Activated CD4-positive, alpha-beta memory T cell treated with anti-CD3 and anti-CD28 coated beads, Interleukin-2, amount 10 ng/mL, durations not matched to agents 7 days and 5 days (primary cell): ENCODE measurements at places on chromosomes 1 and 21.

- no peak for DNase-seq
Measured at GRCh38 chr1:209389975-209390374, 193.5 kb upstream of the CAMK1G start.

DNA sequence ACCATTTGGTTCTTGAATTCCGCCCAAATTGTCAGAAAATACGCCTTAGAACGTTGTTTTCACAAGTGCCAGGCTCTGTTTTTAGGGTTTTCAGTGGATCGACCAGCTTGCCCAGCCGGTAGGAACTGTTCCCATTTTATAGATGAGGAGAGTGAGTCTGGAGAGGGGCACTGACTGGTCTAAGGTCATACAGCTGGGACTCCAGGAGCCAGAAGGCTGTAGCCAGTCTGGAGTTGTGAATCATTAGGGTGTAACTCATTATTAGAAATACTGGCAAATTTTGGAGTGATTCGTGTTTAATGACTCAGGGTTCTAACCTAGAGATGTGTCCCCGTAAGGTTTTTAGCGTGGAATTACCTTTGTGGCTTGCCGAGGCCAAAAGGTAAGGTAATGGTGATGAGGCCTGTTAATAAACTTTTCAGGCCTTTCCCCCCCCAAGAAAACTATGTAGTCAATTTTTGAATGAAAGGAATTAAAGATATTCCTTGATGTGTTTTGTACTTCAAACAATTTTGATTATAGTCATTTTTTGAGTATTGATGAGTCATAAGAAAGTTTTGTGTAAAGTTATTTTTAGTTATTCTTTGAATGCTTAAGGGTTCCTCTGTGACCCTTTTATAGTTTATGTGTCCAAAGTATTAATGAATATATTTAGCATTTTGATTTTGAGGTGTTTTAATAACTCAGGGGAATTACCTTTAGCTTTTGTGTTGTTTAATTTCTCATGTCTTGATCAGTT, 2.1 kb downstream of the DYRK1A start:
- no peak for DNase-seq

- DNase-seq = no peak
Measured at GRCh38 chr1:41371630-41372599, 10.7 kb downstream of the FOXO6 start.

DNA sequence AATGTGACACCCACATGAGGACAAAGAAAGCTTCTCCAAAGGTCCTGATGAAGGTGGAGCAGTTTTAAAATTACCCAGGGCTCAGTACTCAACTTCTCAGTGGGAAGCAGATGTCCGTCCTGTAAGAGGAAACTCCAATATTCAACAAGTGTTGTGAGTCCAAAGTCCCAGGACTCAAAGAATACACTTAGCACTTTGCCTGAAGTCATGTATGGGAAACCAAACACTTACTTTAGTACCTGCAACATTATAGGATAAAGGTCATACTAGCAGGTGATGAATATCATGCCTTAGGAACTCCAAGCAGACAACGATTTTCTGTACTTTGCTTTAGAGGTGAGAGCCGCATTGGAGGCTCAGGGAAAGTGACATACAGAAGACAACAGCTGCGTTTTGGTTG, 37.2 kb upstream of the ST6GALNAC3 start:
- DNase-seq = no peak

DNA sequence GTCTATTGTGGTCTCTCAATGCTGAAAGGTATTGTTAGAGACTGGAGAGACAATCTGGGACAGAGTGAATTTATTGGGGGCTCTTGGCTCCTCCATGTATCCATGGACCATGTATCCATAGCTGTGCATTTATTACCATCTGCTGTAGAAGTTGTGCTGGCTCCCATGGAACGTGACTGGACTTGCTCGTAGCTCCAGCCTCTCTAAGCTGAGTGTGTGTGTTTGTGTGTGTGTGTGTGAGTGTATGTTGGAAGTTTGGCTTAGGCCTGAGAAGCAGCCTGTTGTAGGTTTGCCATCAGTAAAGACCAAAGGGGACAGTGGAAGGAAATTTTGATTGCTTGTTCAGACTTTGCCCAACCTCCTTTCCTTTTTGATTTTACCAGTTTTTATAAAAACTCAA, 105.7 kb upstream of the USP24 start:
- DNase-seq = no peak

GRCh38 chr1:16922466-16922865, 735 bp downstream of the CROCC start:
- DNase-seq = no peak

- no peak for DNase-seq
Measured at GRCh38 chr1:49160677-49161076, 384.0 kb upstream of the BEND5 start.

- peak; percentile 15 for DNase-seq
Measured at GRCh38 chr1:36304970-36305914, 926 bp upstream of the SH3D21 start.

GRCh38 chr1:121458291-121459048, 273.7 kb downstream of the SRGAP2C start:
- DNase-seq = no peak

- no peak for DNase-seq
Measured at GRCh38 chr1:179166663-179167417, 62.6 kb downstream of the ABL2 start.

DNA sequence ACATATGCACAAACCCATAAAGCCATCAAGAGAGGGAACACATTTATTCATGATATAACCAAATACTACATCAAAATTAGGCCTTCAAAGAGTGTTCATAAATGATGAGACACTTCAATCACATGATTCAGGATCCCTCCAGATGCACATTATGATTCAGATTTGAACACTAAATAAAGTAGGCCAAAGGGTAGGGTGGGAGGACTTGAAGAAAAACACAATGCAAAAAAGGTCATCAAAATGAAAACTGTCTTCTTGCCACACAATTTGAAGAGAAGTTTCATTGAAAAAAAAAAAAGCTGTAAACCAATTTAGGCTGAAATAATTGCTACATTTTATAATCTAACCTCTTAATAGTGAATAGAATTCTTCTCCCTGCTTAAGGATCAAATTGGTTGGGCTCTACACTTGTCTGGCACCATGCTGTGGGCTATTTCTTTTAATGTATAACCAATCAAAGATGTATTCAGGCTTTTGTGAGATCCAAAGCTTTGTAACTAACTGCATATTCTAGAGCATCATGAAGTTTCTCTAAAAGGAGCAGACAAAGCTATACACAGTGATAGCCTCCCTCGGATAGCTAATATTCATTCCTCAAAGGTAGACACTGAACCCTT, 58.1 kb downstream of the ZSWIM5 start:
- DNase-seq = no peak

DNA sequence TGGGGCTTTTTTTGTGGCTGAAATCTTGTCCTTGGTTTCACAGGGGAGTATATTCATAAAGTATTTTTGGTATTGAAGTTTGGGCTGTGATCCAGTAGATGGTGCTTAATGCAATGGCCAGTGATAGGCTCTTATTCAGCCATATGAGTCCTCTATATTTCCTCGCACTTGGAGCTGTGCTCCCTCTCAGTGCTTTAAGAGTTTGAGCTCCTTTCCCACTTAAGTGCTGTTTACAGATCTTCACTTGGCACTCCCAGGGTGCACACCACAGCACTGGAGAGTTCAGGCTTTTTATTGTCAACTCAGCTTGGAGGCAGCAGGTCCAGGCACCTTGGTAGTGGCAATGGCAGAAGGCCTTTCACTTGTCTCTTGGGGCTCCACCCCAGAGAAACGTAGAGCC, 54.9 kb downstream of the DRAM2 start:
- no peak for DNase-seq

DNA sequence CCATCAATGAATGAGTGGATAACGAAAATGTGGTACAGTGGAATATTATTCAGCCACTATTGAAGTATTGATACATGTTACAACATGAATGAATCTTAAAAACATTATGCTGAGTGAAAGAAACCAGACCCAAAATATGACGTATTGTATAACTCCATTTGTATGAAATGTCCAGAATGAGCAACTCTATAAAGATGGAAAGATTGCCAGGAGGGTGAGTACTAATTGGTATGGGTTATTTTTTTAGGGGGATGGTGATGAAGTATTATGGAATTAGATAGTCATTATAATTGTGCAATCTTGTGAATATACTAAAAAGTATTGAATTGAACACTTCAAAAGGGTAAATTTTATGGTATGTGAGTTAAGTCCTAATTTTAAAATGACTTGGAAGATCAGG, 278.6 kb downstream of the SIPA1L2 start:
- DNase-seq = no peak

DNA sequence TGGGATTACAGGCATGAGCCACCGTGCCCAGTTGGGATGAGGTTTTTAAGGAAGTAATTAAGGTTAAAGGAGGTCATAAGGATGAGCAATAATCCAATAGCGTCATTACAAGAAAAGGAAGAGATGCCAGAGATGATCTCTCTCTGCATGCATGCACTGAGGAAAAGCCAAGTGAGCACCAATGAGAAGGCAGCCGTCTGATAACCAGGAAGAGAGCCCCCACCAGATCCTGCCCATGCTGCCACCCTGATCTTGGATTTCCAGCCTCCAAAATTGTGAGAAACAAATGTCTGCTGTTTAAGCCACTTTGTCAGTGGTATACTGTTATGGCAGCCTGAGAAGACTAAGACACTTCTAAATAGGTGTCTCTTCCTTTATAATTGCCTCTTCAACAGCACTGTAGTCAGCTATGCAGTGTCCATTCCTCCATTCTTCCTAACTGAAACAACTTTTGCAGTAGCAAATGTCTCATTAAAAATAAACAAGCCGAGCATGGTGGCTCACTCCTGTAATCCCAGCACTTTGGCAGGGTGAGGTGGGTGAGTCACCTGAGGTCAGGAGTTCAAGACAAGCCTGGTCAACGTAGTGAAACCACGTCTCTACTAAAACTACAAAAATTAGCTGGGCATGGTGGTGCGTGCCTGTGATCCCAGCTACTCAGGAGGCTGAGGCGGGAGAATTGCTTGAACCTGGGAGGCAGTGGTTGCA, 216.2 kb upstream of the RUNX1 start:
- no peak for DNase-seq

- no peak for DNase-seq
Measured at GRCh38 chr1:59415881-59416280, 119.0 kb downstream of the FGGY start.

- no peak for DNase-seq
Measured at GRCh38 chr1:162631546-162632191, 595 bp upstream of the DDR2 start.

DNA sequence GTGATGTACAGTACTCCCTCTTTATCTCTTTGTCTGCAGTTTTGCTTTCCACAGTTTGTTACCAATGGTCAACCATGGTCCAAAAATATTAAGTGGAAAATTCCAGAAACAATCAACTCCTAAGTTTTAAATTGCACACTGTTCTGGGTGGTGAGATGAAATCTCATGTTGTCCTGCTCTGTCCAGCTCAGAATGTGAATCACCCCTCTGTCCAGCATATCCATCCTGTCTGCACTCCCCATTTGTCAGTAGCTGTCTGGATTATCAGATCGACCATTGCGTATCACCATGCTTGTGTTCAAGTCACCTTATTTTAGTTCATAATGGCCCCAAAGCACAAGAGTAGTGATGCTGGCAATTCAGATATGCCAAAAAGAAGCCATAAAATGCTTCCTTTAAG, 118.2 kb upstream of the PDE4B start:
- no peak for DNase-seq

DNA sequence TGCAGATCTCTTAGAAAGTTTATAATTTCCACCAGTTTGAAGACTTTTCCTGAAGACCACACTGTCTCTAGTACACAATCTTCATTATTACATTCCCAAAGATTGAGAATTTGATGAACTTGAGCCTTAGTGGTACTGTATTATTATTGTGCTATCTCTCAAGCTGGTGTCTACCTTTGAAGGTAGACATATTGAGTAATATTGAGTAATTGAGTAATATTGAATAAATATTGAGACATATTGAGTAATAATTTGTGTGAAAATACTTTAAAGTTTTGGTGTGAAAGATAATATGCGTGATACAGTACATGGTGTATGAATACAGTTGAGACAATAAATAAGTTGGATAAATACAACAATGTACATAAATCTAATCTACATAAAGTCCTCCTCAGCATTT, 613.1 kb upstream of the ADGRL2 start:
- no peak for DNase-seq

DNA sequence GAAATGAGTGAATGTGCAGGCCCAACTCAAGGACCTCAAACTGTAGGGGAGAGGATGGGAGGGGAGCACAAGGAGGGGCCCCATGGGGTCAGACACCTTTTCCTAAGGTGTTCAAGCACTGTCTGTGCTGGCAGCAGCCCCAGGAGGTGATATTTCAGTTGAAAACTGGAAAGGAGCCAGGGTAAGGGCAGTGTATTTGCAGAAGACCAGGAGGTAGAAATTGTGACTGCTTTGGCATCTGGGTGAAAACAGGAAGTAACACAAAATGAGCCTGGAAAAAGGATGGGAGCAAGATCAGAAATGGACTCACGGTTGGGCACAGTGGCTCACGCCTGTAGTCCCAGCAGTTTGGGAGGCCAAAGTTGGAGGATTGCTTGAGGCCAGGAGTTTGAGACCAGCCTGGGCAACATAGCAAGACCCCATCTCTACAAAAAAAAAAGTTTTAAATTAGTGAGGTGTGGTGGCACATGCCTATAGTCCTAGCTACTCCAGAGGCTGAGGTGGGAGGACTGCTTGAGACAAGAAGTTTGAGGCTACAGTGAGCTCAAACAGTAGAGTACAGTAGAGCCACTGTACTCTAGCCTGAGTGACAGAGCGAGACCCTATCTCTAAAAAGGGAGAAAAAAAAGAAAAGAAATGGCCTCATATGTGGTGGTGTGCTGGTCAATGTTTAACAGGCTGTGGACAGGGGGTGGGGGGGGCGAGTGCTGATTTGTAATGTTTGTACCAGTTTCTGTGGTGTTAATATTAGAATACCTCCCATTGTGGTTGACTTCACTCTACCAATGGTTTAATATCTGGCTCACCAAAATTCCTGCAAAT, 76.2 kb upstream of the ANGPTL1 start:
- DNase-seq = no peak

GRCh38 chr1:60073605-60074278, at the start of gene C1orf87:
C1orf87 (minus strand) TSS chr1:60073770; CDS start chr1:60072643, 1,127 bp downstream.
- no peak for DNase-seq

GRCh38 chr1:199452627-199453026, 574.9 kb upstream of the NR5A2 start:
- no peak for DNase-seq

DNA sequence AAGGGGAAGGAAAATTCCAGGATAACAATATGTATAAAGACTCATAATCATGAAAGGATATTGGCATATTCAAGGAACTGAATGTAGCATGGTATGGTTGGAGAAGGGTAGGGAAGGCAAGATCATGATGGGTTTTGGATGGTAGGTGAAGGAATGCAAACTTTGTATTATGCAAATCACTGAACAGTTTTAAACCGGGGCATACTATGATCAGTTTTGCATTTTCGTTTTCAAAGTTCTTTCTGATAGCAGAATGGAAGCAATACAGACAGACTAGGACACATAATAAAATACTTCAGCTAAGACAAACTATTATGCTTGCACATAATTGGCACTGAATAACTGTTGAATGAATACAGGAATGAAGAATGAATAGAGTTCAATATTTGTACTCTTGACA, 14.5 kb upstream of the CTH start:
- no peak for DNase-seq

GRCh38 chr1:164617377-164618201, 58.6 kb downstream of the PBX1 start:
- no peak for DNase-seq
